ENCODE measurements at places on chromosomes 7 and 10.

- no peak for DNase-seq
Measured at GRCh38 chr10:33388785-33389184, 54.3 kb upstream of the NRP1 start.

DNA sequence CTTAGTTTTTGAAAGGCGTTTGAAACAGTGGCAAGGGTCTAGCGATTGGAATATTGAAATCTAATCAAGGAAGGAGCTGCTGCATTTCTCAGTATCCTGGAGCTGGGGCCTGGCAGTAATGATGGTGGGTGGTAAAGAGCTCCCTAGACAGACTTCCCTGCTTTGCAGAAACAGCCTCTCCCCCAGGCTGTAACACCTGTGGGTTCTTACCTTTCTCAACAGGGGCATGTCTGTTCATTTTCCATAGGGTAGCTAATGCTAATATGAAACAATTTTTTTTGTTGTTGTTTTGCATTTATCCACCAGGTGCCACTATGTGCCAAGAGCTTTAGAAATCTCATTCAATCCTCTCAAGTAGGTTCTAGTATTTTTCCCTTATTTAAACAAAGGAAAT, 345.5 kb downstream of the REEP3 start:
- no peak for DNase-seq

- DNase-seq = no peak
Measured at GRCh38 chr7:99369767-99370391, 4.7 kb upstream of the ARPC1B start.

DNA sequence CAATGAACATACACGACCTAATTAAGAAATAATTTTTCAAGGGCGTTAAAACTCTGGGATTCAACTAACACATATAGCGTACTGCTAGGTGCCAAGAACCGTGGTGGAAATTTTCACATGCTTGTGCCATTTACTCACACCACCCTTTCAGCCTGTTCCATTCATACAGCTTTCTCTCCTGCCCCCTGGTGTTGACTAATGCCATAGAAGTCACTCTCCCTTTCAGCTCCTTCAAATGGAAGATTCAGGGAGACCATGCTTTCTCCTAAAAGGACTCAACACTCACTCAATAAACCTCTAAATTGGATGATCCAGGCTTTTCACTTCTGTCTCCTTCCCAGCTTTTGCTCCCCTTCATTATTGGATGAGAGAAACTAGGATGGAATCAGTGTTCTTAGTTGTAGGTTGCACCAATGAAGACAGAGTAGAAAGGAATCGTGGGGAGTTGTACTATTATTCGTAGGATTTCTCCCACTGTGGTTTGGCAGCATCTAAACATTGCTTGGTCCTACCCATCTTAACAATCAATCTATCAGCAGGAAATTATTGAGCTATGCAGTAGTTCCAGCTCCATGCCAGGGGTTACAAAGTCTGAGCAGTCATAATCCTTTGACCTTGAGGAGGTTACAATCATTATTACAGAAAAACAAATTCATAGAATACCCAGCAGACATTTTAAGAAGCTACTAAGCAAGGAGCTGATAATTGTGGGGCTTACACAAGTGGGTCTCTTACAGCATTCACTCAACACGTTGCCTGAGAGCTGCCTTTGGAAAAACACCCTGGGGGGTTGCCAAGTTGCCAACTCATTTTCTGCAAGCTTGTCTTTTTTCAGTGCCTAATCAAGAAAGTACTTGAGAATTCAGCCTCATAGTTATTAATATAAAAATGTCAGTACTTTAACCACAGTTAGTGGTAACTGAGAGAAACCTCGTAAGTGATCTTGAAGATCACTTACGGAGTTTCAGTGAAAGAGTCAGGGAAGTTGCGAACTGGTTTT, 2.8 kb upstream of the PPP1R3C start:
- DNase-seq = no peak

- DNase-seq = no peak
Measured at GRCh38 chr7:111931016-111931517, 275.1 kb downstream of the DOCK4 start.
